ENCODE measurements at places on chromosomes 7 and 10.
A peak's percentile ranks its signal among the peaks of the same experiment; 100 is the strongest.

- DNase-seq = no peak
Observed at GRCh38 chr10:30431435-30431911, 2.5 kb upstream of the MAP3K8 start.

DNA sequence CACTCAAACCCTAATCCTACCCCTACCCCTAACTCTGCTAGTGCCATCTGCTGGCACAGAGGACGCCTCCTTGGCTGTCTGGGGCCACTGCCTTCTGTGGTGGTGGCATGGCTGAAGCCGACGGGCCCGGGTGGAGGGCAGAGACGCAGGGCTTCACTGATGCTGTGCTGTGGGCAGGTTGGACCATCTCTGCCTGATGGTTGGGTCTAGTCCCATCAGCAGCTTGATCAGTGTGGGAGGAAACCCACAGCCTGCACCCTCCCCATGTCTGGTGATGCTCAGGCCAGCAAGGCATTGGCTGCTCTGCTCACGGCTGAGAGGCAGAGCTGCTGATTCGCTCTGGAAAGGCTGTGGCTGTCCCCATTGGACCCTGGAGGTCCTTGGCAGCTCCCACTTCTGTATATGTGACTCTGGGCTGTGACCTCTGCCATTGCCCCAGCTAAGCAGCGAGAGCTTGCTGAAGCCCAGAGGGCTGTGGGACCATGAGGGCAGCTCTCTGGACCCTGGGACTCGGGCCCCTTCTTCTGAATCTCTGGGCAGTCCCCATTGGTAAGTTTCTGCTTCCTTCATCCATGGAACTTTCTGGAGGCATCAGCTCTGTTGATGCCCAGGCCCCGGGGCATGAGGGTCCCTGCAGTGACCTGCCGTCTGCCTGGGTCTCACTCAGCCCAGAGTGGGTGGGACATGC lies at the start of gene SCART1:
SCART1 (plus strand) TSS at position 430 of the 688 bp plus-strand sequence; CDS start at position 483, 53 bp downstream.
- no peak for DNase-seq

- DNase-seq = no peak
Observed at GRCh38 chr10:5999440-6000165, 22.3 kb upstream of the IL15RA start.

GRCh38 chr10:70378122-70378521 lies 4.3 kb downstream of the LRRC20 start:
- DNase-seq = no peak

DNA sequence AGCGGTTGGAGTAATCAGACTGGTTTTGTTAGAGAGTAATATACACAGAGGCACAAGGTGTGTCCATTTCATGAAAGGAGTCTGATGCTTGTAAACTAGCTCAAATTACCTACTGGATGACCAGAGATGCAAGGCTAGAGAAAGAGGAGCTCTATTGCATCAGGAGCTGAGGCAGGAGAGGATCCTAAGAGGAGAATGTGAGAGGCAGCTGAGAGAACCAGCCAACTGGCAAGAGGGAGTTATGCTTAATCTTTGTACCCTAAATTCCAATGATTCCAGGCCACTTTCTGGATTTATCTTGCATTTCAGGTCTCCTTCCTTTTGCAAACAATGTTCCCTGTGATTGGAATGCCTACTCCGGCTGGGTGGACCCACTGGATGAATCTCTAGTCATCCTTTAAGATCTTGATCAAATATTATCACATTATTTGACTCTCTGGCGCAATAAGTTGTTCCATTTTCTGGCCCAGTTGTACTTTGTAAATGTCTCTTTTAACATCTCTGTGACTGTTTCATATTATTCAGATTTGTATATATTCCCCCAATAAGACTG lies 57.5 kb upstream of the PTPN12 start:
- DNase-seq = no peak

DNA sequence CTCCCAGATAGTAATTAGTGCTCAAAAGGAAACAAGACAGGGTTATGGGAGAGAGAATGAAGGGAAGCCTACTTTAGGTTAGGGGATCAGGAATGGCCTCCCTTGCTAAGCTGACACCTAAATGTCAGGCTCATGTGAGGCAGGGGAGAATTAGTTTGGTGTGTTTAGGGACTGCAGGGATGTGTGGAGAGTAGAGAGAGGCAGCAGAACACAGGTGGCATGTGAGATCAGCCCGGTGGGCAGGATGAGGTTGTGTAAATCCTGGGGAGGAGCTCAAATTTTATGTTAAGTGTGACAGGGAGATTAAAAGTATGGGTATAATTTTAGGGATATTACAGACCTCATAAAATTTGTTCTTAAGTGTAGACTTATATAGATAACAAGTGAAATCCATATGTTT lies 56.2 kb upstream of the ZNF438 start:
- no peak for DNase-seq

DNA sequence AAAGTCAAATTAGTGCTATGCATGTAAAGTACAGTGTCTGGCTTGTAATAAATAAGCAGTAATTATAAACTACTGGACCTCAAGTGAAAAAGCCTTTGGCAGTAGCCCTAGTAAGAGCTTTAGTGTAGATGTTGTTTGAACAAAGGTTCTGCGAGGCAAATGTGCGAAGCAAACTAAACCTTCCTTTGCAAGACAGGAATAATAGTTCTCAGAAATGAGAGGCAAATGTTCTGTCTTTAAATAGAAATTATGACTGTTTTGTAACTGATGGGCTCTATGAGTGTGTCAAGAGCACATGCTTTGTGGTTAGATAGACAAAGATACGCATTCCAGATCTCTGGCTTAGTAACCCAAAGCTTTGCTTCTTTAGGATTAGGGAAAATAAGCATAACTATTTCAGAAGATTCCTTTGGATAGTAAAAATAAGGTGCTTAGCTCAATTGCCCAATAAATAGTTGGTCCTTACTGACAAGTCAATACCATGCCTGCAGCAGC lies 169.2 kb upstream of the CDC14C start:
- DNase-seq = no peak

DNA sequence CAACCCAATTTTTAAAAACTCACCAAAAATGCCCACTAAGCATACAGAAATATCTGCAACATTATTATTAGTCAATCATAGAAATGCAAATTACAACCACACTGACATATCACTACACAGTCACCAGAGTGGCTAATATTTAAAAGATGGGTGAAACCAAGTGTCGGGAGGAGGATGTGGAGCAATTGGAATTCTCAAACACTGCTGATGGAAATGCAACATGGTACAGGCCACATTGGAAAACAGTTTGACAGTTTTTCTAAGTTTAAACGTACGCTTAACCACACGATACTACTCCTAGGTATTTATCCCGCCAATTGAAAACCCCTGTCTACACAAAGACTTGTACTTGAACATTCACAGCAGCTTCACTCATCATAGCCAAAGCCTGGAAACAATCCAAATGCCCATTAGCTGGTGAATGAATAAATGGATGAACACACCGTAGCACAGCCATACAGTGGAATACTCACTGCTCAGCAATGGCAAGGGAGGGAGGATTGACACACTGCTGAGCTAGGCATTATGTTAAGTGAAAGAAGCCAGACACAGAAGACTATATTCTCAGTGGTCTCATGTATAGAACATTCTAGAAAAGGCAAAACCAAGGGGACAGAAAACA lies 16.3 kb downstream of the GCK start:
- no peak for DNase-seq

DNA sequence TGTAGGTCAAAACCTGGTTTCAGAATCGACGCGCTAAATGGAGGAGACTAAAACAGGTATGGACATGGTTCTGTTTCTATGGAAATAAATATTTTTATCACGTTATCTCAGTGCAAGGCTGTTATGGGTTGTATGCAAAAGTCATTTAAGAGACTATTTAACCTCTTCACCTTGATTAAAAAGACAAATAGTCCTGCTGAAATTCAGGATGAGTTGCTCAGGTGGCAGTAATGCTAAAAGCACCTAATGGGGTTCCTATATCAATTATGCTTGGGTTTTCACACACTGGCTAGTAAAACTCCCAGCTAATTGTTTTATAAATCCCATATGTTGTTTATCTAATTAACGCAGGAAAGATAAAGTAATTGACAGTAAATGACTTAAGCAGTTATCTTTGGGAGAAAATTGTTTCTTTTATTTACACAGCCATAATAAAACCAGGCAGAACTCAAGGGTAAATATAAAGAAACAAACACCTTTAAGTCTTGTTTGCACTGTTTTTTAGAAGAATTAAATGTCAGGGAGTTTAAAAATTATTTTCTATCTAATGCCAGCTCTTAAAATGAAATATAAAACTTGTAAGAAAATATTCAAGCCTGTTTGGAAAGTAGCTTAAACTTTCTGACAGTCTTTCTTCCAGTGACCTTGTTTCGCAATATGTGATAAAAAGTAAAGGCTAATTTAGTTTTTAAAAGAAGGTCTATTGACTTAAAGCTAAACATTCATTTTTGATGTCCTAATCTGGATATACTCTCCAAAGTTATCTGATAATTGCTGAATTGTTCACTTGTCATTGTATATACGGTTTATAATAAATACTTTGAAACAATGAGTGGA lies 3.2 kb downstream of the HHEX start:
- DNase-seq = no peak

DNA sequence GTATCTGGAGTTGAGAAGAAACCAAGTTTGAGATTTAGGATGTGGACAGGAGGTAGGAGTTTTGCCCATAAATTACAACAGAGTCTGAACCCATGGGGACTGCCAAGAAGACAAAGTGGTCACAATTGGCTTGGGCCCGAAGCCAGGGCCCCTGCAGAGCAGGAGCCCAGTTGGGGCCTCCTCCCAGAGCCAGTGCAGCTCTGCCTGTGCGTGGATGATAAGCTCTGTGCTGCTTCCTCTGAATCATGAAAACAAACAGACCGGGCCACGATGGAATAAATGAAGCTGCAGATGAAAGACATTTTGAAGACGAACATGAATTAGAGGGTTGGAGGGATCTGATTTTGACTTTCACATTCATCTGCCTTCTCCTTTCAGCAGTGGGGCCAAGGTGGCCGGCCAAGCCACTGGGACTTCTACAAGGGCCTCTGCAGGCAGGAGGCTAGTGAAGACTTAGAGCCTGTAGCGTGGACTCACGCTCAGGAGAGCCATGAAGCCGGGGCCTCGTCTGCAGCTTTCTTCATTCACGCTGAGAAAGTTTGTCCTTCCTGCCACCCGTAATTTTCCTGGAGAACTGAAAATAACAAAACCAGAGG lies 156.8 kb upstream of the LYZL1 start:
- no peak for DNase-seq

- DNase-seq = no peak
Observed at GRCh38 chr7:112092306-112092705, 113.9 kb downstream of the DOCK4 start.

GRCh38 chr7:55020466-55020871 lies 1.7 kb downstream of the EGFR start:
- no peak for DNase-seq

GRCh38 chr10:10941127-10941730 lies 76.4 kb upstream of the CELF2 start:
- DNase-seq = no peak

DNA sequence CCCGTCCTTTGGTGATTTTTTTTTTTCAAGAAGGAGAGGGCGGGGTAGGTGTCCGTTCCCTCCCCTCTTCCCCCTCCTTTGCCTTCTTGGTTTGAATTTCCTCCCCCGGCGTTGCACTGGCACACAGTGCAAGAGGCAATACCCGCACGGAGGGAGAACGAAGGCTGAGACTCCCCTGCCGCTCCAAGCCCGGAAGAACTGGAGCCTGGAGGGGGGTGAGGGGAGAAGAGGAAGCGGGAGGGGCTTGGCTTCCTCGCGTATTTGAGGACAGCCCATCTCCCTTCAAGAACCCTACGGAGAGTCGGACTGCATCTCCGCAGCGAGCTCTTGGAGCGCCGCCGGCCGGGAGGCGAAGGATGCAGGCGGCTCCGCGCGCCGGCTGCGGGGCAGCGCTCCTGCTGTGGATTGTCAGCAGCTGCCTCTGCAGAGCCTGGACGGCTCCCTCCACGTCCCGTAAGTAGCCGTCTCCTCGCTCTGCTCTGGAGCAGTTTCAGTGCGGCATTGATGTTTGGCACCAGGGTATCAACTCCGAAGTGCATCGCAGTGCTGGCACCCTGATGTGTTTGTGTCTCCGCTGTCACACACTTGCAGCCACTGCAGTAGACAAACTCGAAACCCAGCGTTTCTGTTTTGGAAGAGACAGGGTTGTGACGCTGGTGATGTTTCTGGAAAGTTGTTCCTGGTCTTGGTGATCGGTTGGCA lies at the start of gene CNTNAP2:
CNTNAP2 (plus strand) TSS at position 281 of the 702 bp plus-strand sequence; CDS start at position 357, 76 bp downstream.
- peak; percentile 16 for DNase-seq

- no peak for DNase-seq
Observed at GRCh38 chr7:26182706-26183105, 17.8 kb downstream of the HNRNPA2B1 start.

DNA sequence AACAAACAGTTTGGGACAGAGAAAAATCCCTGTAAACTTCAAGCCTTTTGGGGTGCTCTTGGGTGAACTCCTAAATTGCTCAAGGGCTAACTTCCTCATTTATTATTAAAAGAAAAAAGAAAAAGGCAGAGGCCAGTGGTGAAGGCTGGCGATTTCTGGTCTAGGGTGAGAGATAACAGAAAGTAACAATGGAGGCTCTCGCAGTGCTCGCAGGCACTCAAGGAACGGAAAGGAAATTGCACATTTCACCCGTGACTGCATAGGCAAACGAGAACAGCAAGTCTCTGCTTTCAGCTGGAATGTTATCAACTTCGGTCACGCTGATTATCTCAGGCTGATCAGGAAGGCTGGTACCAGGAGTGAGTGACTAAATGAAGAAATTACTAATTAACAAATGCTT lies 70.7 kb downstream of the PRKAG2 start:
- peak; percentile 73 for DNase-seq

- no peak for DNase-seq
Observed at GRCh38 chr10:129106314-129106713, 360.7 kb upstream of the MGMT start.

DNA sequence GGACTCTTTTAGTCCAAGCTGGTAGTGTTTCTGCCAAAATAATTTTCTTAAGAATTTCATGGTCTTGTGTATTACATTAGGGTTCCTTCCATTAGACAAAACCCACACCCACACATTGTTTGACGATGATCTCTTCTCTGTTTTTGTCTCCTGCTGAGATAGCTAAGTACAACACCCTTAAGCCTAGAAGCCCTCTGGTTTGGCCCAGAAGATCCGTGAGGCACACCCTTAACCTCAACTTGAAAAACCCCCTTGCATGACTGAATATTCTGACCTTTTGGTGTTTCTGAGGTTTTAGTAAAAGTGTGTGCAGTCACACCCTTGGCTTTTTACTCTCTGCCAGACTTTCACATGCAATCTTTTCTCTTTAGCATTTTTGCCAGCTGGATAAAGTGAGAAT lies 29.3 kb upstream of the ERCC6 start:
- DNase-seq = no peak

DNA sequence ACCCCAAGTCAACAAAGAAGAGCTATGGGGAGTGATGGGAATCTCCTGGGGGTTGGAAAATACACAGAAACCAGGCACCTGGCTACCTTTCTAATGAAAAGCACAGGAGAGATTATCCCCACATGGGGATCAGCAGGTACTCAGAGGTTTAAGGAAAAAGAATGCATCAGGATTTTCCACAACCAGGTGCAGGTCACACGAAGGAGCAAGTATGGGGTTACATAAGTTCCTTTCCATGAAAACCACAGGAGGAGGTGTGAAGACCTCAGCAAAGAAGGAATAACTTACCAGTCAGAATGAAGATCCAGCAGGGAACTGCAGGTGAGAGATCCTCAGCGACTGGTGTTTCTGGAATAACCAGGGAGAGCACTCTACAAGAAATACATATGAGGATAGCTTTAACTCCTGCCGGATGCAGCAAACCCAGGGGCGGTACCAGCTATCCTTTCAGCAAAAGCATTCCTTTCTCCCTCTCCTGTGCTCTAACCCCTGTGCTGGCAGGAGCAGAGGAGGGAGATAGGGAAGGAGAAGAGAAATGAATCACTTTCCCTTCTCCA lies 116.7 kb upstream of the TMEM106B start:
- no peak for DNase-seq
